ENCODE measurements at places on chromosomes 11 and 22.

- DNase-seq, result no peak
Measured at GRCh38 chr11:117037975-117038350, 60.3 kb downstream of the SIK3 start.

DNA sequence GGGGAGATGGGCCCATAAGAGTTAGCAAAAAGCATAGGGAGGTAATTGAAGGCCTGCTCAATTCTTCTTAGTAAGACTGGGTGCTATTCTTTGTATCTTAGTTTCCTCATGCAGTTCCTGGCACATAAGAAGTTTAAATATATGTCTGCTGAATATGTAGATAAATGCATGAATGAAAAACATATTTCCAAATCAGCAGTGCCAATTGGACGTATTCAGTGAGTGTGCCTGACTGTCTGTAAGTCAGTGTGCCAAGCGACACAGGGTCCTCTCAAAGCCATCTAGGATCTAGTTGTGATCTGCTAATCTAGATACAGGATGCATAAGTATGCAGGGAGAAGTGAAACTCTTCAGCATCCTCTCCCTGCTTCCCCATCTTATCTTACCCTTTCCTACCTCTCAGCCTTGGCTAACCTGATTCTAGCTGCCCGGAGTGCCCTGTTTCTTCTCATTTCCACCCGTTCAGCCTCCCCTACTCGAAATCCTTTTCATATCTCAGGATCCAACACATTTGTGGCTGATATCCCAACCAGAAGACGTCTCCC is 91.1 kb upstream of the SORL1-AS1 start:
- no peak for DNase-seq

DNA sequence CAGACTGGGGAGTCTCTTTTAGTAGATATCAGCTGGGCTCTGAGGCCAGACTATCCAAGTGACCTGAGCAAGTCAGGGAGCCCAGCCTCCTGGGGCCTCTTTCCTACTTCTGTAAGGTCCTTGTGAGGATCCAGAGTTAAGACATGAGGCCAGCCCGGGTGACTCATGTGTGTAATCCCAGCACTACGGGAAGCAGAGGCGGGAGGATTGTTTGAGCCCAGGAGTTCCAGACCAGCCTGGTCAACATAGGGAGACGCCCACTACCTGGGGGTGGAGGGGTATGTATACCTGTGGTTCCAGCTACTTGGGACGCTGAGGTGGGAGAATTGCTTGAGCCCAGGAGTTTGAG is 36.9 kb upstream of the POLA2 start:
- DNase-seq, result no peak

- DNase-seq, result no peak
Measured at GRCh38 chr11:98545544-98546175, 475.1 kb upstream of the CNTN5 start.

GRCh38 chr11:36139767-36140166 is 149.5 kb downstream of the COMMD9 start:
- no peak for DNase-seq

DNA sequence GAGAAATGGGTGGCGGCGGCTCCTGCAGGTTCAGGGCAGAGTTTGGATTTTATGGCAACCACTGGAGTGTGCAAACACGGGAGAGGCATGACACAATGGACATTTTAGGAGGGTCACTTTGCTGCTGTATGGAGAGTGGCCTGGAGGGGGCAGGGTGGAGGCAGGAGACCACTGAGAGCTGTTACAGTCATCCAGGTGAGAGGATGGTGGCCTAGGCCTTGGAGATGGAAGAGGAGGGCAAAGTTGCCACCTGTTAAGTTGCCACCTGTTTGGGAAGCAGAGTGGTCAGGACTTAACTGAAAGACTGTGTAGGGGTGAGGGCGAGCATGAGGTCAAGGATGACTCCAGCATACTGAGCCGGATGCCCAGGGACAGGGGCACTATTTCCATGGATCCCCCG is 2.3 kb upstream of the RAD9A start:
- peak; percentile 78 for DNase-seq
